ENCODE measurements at places on chromosomes 6 and 20.

- no peak for DNase-seq
These were observed 234.9 kb downstream of the OGFRL1 start for GRCh38 chr6:71523548-71523947.

DNA sequence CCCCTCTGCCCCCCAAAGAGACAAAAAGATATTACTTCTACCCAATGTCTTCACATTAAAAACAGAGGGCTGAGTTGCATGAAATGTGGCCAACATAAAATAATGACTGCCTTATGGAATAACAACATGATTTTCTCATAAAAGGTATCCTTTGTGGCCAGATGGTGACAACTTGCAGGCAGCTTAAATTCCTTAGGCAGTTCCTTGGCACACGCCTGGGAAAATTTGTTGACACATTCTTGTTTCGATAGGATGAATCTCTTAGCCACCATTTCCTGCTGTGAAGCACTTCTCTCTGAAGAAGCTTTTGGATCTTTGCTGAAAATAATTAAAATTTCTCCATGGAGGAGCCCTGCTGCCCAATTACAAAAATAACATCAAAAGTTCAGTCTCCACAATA lies 109.0 kb upstream of the COL21A1 start:
- no peak for DNase-seq

GRCh38 chr6:81487489-81487888 lies 265.0 kb downstream of the TENT5A start:
- DNase-seq = no peak

DNA sequence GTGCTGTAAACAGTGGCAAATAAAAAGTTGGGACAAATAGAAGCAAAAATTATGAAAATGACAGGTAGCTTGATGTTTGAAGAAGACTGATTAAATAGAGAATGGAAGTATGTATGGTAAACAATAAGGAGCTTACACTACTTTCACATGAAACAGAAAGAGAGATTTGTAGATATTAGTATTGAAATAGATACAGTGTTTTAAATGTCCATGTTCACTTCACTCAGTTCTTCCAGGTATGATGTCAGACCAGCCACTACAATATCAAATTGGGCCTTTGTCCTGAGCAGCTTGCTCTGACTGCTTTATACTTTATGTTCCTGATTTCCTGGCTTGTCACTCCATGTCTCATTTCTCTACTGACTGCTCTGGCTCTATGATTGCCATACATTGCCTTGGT lies 107.5 kb downstream of the CENPW start:
- DNase-seq = no peak

DNA sequence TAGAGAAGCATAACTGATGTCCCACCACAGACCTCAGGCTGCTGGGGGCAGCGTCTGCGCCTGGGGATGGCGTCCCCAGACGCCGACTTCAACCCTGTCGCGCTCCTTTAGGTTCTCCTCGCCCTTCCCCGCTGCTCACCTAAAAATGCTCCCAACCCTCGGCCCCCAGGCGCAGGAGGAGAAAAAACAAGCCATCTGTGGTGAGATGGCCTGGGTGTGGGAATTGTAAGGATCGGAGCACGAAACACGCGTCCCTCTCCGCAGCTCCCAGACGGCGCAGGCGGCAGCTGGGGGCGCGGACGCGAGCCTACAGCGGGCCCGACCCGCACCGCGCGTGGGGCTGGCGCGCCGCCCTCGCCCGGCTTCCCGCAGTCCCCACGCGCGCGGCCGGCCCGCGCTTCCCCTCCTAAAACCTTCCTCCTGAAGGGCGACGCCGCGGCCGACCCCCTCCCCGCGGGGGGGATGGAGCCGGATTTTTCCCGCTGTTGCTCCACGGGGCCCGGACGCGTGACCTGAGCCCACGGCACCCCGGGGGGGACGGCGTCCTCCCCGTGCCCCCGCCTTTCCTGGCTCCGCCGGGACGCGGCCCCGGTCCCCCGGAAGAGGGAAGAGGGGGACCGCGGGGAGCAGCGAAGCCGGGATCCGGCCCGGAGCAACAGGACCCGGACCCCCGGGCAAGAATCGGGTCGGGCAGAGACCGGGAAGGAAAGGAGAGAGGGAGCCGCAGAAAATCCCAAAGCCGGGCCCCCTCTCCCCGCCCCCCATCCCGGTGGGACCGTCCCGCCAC lies 611 bp downstream of the EPB41L2 start:
- DNase-seq = peak; percentile 49

- no peak for DNase-seq
These were observed 11.6 kb downstream of the NRN1 start for GRCh38 chr6:5994999-5995657.

GRCh38 chr6:166259296-166259977 lies 48.8 kb downstream of the PRR18 start:
- DNase-seq = no peak

GRCh38 chr6:140183881-140184280 lies 809.4 kb upstream of the CITED2 start:
- no peak for DNase-seq

DNA sequence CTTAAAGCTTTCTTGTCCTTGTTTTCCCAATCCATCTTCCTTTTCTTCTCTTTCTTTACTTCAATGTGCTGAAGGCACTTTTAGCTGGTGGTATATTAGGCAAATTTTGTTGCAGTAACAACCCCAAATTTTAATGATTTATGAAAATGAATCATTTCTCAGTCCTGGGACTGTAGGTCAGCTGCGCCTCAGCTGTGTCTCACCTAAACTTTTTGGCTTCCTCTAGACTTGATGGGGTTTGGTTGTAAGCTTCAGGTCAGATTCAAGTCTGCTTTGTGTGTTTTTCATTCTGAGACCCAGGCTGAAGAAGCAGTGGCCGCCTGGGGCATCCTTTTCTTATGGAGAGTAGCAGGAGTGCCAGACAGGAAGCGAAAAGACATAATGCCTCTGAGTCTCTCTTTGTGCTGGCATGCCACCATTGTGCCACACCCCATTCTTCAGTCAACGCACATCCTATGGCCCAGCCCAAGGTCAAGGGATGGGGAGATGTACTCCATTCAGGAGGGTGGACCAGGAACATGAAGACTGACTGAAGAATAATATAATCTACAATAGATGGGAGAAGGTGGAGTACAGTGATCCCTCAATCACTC lies 28.9 kb upstream of the CD83 start:
- no peak for DNase-seq

- no peak for DNase-seq
These were observed 44.8 kb downstream of the TTI1 start for GRCh38 chr20:37988306-37988954.

DNA sequence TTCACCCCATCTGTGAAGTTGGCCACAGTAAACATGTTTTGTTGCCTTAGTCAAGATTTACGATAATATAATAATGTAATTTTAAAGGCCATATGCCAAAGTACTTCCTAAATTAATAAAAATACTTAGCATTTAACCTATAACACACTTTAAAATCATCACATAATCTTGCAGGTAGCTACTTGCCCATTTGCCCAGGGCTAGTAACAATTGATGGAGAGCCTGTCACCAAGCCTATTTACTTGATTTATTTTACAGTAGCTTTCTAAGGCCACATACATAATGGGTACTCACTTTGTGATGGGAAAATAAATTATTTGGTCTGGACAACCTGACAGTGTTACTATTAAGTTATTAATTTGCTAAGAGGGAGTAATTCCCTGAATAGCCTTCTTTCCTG lies 14.5 kb downstream of the BTBD9 start:
- no peak for DNase-seq

- DNase-seq = no peak
These were observed 139.3 kb upstream of the SOX4 start for GRCh38 chr6:21454262-21454661.

GRCh38 chr6:162649271-162649670 lies 78.3 kb downstream of the PRKN start:
- no peak for DNase-seq

DNA sequence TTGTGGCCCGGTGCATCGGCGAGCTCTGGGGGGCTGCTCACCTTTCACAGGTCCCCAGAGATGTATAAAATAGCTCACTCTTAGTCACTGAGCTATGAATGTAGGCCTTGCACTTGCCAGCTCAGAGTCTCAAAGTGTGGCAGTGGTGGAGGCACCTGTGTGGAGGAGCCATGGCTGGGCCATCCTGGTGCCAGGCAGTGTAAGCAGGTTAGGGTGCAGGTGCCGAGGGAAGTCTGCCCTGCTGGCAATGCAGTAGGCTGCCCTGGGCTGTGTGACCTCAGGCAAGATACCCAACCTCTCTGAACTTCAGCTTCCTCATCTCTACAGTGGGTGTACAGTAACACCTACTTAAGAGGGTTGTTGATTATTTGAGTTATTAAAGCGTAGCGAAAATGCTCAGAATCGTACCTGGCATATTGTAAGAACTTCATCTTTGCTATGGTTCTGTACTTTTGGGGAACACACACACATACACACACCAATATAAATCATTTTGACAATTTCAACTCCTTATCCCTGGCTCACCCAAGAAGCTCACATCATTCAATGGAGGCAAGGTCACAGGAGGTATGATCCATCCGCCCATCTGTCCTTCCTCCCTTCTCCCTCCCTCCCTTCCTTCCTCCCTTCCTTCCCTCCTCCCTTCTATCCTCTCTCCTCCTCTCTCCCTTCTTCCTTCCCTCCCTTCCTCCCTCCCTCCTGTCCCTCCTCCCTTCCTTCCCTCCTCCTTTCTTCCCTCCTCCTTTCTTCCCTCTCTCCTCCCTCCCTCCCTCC lies 66.8 kb upstream of the STX16 start:
- DNase-seq = no peak

DNA sequence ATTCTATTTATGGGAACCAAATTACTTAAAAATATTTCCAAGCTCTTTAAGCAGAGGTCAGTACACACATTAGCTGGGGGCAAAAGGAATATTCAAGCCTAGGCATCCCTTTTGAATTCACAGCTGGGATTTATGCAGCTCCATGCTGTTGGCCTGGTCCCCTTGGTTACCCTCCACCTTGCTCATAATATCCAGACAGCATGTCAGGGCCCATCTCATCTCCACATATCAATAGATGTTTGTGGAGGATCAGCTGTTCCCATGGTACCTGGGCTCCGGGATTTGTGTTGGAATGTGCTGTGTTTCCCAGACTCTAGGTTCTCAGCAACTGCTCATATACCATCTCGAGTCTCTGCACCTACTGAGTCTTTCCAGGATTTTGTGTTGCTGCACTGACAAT lies 534.8 kb downstream of the BMP2 start:
- no peak for DNase-seq

DNA sequence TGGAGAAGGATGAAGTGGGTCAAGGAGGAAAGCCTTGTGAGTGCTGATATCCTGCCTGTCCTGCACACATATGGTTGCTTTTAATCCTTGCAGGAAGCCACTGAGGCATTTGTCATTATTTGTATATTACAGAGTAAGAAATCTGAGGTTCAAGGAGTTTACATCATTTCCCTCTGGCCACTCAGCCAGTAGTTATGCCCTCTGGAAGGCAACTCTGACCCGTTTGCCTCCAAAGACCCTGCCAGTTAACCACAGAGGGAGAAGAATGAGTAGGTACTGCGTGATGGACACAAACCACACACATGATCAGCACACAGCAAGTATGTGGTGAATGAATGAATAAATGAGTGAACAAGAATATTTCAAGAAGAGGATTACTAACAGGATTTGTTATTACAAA lies 7.9 kb upstream of the FAM210B start:
- DNase-seq = no peak

- DNase-seq = no peak
These were observed 128.4 kb downstream of the TIAM2 start for GRCh38 chr6:155123520-155123919.

GRCh38 chr6:42727627-42728026 lies 5.2 kb upstream of the PRPH2 start:
- no peak for DNase-seq

DNA sequence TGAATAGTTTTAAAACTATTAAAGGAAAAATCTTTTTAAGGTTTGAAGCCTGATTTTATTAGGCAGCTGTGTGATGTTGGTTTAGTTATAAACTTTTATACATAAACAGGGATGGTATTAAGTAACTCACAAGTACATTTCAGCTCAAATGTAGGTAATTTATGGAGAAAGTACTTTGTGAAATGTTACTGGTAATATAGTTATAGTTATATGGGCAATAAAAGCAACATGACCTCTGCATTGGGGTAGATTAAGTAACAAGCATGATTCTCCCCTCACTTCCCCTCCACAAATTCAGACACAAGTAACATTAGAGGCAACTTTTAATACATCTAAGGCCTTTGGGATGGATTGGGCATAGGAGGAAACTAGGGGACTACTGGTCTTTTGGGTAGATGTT lies 154.3 kb upstream of the ID4 start:
- no peak for DNase-seq

GRCh38 chr6:39898625-39899024 lies 35.6 kb downstream of the MOCS1 start:
- DNase-seq = no peak

- DNase-seq = no peak
These were observed 70.4 kb upstream of the SLC2A12 start for GRCh38 chr6:134122775-134123174.

- no peak for DNase-seq
These were observed 20.5 kb upstream of the IP6K3 start for GRCh38 chr6:33766921-33767907.

DNA sequence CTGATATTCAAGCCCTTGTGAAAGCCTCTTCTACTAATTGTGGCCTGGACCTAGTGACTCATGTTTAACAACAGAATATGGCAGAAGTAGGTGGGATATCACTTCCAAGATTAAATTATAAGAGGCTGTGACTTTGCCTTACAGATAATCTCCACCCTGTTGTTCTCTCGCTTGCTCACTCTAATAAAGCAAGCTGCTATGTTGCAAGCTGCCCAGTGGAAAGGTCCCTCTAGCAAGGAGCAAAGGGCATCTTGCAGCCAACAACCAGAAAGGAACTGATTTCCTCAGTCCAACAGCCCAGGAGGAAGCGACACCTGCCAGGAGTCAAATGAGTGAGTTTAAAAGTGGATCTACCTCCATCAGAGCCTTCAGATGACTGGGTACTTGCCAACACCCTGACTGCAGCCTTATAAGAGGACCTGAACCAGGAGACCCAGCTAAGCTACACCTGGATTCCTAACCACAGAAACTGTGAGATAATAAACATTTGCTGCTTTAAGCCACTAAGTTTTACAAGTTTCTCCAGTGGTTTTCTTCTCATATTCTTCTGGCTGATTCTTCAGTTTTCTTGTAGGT lies 112.6 kb downstream of the FRK start:
- DNase-seq = no peak

- DNase-seq = no peak
These were observed 50.4 kb downstream of the PDE7B start for GRCh38 chr6:135901774-135902524.

- DNase-seq = no peak
These were observed 391.1 kb upstream of the JAG1 start for GRCh38 chr20:11064946-11065345.

DNA sequence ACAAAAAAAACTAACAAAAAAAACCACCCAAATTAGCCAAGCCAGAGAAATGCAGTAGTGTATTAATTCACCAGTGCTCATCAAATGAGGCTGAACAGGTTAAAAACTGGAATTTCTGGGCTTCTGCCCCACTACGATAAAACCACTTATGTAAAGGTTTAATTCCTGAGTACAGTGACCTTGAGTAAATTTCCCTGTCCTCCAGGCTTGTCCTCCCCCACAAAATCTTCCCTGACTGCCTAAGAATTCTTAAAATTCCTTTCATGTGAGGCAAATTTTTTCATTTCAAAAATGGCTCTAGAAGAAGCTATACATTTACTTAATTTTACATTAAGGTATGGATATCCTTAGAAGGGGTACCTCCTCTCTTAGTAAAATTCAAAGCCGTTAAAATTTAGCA lies 80.1 kb upstream of the ID4 start:
- no peak for DNase-seq

- DNase-seq = no peak
These were observed 755.0 kb downstream of the TFAP2A start for GRCh38 chr6:9659848-9660247.
